Peyer's patch (tissue), 4 donors: ENCODE measurements at places on chromosomes 1 and 21. TPM values are rescaled to one million over a fixed set of nuclear protein-coding genes. Genes with fewer than 3 reads are reported as not detected.

Gene CIART
- total RNA-seq = 4.7 TPM

Gene CFAP107
- total RNA-seq = not detected

GRCh38 chr21:36075953-36076352, 6.1 kb downstream of the CBR1 start:
- no peak overlapping the region for H3K27ac ChIP-seq
- H3K4me3 ChIP-seq = no peak overlapping the region
- H3K36me3 ChIP-seq = no peaks in the 10 kb centered on the region
- peaks cover 19% of the 10 kb centered on the region for H3K4me1 ChIP-seq
- no peaks in the 10 kb centered on the region for H3K27me3 ChIP-seq

DNA sequence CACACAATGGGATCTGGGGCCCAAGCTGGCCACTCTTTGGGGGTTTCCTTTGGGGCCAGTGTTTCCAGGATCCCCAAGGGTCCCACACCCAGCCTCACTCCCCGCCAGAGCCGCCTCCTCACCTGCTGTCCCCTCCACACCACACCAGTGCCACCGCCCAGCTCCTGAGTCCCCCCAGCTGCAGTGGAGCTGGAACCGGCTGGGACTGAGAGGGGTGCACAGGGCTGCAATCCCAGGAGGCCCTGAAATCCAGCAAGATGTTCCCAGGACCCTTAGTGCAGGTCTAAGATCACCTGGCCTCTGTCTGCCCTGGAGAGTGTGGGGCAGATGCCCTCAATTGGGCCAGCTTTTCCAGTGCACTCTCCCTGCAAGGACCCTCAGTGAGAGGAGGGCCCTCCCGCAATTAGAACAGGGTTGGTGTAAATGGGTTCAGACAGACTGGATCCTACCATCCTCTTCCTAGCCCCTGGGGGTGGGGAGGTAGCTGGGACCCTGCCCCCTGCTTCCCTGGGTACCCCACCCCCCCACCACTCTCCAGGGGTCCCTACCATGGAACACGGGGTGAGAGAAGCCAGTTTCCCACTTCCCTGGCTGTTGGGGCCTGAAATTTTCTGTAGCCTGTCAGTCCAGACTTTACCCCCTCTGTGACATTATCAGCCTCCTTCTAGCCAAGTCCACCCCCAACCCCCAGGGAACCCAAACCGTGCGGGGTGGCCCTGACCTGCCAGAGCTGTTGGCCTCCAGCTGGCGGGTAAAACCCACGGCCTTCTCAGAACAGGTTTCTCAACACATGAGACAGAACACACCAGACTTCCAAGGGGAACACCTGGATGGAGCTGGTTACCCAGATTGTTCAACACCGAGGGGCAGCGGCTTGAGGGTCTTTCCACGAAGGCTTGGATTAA, 7.0 kb downstream of the KRTAP10-12 start:
- no peak overlapping the region for H3K27ac ChIP-seq
- no peaks in the 10 kb centered on the region for H3K36me3 ChIP-seq
- H3K27me3 ChIP-seq = peaks cover 13% of the 10 kb centered on the region
- no peaks in the 10 kb centered on the region for H3K4me1 ChIP-seq

GRCh38 chr1:239308701-239309333, 77.6 kb upstream of the CHRM3 start:
- H3K27me3 ChIP-seq = no peaks in the 10 kb centered on the region
- H3K27ac ChIP-seq = no peak overlapping the region
- no peaks in the 10 kb centered on the region for H3K4me1 ChIP-seq
- DNase-seq = no peak
- no peak overlapping the region for H3K4me3 ChIP-seq

DNA sequence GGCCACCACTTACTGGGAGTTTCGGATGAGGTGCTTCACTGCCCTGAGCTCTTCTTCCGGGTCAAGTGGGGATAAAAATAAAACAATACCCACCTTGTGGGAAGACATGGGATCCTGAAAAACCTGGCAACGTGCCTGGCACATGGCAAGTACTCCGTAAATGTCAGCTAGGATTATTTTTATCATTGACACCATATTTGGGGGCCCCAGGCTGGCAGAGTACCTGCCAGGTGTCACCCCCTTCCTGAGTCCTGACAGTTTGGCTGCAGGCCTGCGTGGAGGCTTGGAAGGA, 9.2 kb upstream of the EPHA2 start:
- no peak for DNase-seq
- no peaks in the 10 kb centered on the region for H3K36me3 ChIP-seq
- no peak overlapping the region for H3K27ac ChIP-seq
